ENCODE measurements at places on chromosomes 3 and 15.

DNA sequence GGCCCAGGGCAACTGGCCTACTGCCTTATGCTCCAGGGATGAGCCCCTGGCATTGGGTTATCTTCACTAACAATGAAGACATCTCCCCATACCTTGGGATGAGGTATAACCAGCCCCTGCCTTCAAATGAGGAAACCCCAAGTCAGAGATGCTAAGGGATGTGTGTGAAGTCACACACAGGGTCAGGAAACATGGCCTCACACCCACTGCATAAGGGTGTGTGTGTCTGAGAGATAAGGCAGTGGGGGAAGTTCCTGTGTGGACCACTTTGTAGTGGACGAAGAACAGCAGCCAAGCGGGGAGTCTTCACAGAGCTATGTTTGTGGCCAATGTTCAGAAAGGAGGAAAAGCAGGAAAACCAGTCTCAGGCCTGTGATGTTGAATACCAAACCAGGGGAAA, 10.5 kb downstream of the ELP6 start:
- no peak for DNase-seq

- no peak for DNase-seq
These were observed 28.2 kb downstream of the RBP2 start for GRCh38 chr3:139448104-139448503.

GRCh38 chr3:175601521-175601920, 742.4 kb downstream of the NAALADL2 start:
- DNase-seq: no peak

- no peak for DNase-seq
These were observed 12.3 kb downstream of the CACNA1D start for GRCh38 chr3:53506763-53507145.

DNA sequence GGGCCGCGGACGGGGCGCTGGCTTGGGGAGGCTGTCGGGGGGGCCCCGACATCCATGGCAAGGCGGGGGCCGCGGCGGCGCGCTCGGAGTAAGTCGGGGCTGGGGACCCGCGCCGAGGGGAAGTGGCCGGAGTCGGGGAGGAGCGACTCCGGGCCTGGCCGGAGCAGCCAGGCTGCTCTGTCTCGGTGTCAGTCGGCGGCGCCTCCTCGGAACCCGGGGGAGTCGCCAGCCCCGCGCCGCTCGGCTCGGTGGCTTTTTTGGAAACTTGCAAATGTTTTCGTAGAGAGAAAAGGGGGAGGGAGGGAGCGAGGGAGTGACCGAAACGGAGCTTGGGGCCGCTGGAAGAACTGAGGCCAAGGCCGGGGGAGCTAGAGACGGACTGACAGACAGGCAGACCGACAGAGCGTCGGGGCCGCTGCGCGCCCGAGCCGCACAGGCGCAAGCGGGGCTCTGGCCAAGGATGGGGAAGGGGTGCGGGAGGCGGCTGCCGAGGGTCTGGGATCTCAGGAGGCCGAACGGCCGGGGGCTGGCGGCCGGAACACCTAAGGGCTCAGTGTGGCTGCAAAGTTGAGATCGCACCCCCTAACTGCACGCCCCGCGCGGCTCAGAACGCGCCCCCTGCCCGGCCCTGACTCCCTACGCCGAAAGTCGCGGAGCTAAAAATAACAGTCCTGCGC, 5.0 kb downstream of the PTH1R start:
- DNase-seq: peak; percentile 81

DNA sequence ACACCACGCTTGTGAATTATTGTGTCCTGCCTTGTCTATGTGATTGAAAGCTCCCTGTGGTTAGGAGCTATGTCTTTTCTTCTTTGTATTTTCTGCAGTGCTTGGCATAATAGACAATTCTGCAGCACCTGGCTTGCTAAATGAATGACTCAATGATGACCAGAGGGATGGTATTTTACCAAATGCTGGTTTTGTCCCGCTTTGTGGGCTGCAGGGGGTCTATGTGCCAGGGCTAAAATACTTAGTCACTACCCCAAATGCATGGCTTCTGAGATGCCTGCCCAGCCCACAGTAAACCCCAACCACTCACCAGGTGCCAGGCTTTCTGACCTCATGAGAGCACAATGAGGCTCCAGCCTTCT, 50.9 kb downstream of the BOC start:
- DNase-seq: no peak

GRCh38 chr3:19399836-19400235, 251.5 kb downstream of the KCNH8 start:
- DNase-seq: no peak

GRCh38 chr3:140068494-140069017, 133.6 kb downstream of the CLSTN2 start:
- DNase-seq: no peak

DNA sequence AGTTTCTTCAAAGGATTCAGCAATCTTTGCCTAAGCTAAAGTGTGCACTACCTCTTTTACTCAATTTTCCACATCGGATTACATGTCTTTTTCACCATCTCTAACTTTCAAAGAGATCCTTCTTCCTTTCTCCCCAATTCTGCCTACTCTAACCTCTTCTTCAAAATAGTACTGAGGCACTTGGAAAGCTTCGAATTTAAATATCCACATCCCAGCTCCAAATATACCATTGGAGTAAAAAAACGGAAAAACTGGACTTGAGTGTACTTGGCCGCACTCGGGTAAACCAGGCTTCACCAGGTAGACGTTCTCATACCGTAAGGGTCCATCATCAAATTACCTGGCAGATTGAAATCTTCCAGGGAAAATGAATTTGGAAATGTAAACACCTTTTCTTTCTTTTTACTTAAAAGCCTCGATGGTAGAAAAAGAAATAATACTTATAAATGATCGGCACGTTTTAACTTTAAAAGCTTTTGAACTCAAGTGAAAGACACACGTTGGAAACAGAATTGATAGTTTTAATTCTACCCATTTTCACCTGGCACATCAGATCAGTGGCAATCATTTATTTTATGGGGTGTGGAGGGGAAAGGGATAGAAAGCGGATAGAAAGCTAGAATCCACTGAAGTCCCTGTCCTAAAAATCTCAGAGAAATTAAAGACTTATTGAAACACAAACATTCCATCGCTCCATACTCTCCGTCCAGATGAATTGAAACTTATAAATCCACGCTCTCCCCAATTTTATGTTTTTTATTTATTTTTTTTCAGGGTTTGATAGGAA, 8.2 kb upstream of the MEIS2 start:
- no peak for DNase-seq

DNA sequence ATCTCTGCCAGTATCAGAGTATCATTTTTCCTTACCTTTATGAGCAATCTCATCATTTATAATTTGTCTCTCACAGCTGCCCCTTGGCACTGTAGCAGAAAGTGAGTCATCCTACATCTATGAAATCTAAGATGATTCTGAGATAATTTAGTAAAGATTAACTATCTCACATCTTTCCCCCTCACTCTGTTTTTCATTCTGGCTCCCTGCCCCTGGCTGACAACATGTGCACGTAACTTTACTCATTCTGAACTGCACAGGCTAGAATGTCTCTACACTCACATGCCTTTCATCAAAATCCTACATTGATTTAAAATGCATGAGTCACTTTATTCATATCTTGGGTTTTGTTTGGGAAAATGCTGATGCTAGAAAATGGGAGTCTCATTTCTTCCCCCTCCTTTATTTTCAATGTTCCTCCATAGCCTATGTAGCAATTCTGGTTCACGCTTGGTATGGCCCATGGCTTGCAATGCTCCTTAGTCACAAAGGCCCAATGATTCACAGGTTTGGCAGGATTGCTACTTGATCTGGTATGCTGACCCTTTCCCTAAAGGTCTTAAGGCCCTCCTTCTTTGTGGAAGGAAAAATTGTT, 838.5 kb downstream of the TUSC7 start:
- no peak for DNase-seq

DNA sequence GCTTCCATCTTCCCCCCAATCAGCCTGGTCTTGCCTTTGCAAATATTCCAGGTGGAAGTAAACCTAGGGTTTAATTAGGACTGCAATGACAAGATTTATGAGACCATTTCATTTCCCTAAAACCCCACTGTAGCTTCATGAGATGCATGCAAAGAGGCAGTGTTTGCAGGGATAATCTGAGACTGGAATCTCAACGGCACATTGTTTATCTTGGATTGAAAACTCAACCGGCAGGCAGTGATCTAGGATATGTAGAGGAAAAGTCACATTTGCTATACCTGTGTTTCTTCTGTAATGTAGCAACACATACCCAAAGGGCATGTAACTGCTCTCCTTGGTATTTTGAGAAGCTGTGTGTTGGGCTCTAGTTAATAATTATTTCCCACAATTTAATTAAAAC, 18.7 kb upstream of the CLSTN2 start:
- no peak for DNase-seq

- DNase-seq: no peak
These were observed 79.2 kb downstream of the SAMMSON start for GRCh38 chr3:70078778-70079177.

DNA sequence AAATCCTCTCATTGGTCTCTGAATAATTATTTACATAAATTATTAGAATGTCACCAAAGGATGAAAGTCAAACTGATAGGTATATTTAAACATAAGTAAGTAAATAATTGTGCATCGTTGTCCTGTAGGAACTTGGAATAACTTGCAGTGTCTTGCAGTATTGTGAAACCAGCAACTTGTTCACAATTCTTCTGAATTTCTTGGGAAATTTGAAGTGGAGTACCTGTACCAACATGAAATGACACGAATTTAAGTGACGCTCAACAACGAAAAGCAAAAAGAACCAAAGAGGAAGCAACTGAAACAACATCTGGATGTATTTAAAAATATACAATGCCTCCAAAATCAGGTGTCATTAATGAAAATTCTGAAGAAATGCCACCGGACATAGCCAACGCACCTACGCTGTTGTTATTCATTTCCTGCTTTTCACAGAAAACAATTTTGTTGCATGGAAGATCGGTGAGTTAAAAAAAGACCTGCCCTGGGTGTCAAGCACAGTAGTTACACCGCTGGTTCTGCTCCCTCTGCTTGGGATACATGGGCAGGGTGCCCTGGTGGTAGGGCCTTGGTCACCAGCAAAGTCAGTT, 112.5 kb downstream of the RPLP1 start:
- no peak for DNase-seq

DNA sequence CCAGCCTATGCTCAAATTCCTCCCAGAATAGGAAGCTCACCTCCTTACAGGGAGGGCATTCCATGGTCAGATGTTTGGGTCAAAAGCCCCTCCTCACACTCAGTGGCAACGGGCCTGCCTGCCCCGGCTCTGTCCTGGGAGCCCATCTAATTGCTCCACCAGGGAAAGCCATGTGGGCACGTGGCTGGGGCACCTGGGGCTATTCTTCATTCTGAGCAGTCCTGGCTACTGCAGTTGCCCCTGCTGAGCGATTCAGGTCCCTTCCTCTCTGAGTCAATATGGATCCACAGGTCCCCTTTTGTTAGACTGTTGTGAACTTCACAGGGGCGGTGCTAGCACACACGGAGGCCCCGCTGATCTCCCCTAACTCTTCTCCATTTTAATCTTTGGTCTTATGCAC, 39.4 kb downstream of the TPRA1 start:
- DNase-seq: peak; percentile 54

- DNase-seq: no peak
These were observed 4.5 kb downstream of the ARPIN start for GRCh38 chr15:89908226-89908625.

- DNase-seq: no peak
These were observed 75.0 kb downstream of the MAGEF1 start for GRCh38 chr3:184636741-184637316.

DNA sequence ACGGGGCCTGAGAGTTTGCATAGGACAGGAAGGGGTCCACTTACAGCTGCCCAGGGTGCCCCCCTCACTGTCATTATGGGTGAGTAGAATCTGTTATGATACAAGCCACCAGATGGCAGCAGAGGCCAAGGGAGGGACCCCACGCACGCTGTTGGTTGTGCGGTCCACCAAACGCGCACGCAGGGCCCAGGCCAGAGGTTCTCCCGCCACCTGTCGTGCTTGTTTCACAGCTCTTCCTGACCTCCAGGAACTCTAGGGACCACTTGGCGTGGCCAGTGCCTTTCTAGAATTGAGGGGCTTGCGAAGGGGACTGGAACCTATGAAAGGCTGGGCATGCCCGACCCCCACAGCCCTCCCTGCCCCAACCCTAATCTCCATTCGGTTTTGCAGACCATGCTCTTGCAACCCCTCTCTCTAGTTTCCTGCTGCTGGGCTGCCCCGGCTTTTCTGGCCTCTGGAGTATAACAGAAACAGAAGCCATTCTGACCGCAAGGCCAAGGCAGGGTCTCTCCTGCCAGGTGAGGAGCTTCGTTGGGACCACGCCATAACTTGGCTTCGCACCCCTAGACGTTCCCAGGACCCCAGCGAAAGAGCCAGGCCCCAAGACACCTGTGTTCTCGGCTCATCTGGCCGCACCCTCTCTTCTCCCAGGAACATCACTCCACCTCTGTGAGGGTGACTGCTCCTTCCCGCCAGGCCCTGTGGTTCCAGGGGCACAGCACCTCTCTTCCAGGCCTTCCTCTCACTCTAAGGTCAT, 46.0 kb downstream of the ALDH1L1 start:
- peak; percentile 79 for DNase-seq

- DNase-seq: no peak
These were observed 464.5 kb upstream of the TGFBR2 start for GRCh38 chr3:30141927-30142326.

GRCh38 chr15:89177633-89178306, 43.6 kb downstream of the RLBP1 start:
- peak; percentile 76 for DNase-seq

DNA sequence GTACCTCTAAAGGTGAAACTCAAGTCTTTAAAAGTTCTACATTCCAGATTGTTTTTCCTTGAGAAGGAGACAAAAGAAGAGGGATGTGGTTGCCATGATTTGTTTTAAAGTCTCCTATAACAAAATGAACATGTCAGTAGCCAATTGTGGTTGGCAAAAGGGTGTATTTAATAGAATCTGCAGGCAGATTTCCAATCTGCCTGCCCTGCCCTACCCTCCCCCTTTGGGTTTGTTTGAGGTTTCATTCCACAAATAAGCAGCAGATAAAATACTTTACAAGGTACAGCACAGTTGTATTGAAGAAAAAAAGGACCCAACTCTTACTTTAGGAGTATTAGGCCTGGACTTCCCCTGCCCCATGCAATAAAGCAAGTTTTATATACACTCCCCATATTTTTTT, 59.5 kb downstream of the MLH1 start:
- no peak for DNase-seq

GRCh38 chr15:73683777-73684580, at the start of gene CD276:
Gene CD276, plus strand, starts transcription at chr15:73684383. Its CDS starts 15,257 bp downstream, at chr15:73699640.
- peak; percentile 84 for DNase-seq

GRCh38 chr3:128845778-128846485, 33.5 kb upstream of the ACAD9 start:
- DNase-seq: peak; percentile 78

GRCh38 chr15:52515343-52515742, 13.3 kb downstream of the MYO5A start:
- DNase-seq: no peak

- DNase-seq: no peak
These were observed 268.7 kb downstream of the EDEM1 start for GRCh38 chr3:5456199-5456598.
